NCI-H2029 treated with DMSO at 0.1 percent for 48 hours (cell line): ENCODE measurements at places on chromosomes 7 and 10.

DNA sequence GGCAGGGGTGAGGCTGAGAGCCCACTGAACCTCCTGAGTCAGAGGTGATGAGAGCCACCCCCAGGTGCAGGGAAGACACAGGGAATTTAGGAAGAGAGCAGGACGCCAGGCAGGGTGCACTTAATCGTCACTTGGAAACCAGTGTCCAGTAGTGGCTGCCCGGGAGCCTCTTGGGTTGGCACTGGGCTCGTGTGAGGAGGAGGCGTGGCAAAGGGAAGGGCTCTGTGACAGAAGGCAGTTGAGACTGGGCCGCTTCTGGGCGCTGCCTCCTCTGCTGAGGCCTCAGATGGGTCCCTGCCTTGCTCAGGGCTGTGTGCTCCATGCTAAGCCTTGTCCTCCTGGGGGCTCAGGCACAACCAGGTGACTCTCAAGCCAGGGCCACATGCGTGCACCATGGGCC, 13.3 kb downstream of the RET start:
- no peak for DNase-seq

DNA sequence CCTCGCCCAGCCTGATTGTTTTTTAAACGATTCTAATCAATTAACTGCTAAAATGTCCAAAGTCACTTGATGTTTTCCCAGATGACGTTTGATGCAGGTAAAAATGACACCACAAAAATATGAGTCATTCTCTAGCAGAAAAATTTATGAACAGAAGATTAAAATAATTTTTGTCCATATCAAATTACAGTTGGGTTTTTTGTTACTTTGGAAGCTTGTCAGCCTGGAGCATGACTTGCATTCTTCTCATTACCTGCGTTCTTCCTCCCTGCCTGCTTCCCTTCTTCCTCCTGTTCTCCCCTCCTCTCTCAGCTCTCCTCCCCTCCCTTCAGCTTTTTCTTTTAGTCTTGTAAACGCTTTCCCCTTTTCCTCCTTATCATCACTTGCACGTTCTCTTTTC, 18.7 kb downstream of the IL15RA start:
- no peak for DNase-seq

DNA sequence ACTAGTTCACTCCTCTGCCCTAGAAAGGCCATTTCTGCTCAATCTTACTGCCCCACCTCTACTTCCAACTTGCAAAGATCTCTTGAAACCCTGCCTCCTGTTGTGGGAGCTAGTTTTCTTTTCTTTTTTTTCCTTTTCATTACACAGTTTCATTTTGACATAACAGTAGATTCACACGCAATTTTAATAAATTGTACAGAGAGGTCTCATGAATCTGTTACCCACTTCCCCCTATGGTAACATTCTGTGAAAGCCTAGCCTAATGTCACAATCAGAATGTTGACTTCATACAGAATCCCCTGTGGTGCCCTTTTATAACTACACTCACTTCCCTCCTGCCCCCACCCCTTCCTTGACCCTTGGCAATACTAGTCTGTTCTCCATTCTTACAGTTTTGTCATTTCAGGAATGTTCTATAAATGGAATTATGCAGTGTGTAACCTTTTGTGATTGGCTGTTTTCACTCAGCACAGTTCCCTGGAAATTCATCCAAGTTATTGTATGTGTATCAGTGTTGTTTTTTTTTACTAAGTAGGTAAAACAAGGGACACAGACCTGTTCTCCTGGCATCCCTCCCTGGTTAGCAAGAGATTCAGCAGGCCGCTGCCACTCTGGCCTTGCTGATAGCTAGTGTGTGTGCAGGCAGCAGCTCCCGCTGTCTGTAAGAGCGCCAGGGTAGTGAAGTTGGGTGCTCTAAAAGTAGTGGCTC, 21.5 kb downstream of the CHST3 start:
- DNase-seq = no peak

GRCh38 chr10:12876266-12876665, 125.2 kb downstream of the CCDC3 start:
- DNase-seq = no peak

DNA sequence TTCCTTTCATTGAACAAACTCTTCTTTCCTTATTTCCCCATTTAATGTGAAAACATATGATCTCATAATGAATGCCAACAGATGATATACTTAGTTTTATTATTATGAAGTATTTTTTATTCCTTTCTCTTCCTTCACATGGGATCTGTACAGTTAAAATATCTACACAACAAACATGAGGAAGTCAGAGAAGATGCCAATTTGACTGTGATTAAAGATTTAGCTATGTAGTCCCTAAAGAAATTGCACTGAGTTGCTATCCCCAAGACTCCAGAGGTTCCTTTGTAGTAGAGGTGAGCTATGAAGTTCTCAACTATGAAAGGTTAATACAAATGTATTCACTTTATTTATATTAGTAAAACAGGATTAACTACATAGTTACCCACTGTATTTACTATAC, 60.6 kb upstream of the LRRN3 start:
- DNase-seq = no peak
